Renal cortical epithelial cell (primary cell): ENCODE measurements at places on chromosomes 4 and X.

DNA sequence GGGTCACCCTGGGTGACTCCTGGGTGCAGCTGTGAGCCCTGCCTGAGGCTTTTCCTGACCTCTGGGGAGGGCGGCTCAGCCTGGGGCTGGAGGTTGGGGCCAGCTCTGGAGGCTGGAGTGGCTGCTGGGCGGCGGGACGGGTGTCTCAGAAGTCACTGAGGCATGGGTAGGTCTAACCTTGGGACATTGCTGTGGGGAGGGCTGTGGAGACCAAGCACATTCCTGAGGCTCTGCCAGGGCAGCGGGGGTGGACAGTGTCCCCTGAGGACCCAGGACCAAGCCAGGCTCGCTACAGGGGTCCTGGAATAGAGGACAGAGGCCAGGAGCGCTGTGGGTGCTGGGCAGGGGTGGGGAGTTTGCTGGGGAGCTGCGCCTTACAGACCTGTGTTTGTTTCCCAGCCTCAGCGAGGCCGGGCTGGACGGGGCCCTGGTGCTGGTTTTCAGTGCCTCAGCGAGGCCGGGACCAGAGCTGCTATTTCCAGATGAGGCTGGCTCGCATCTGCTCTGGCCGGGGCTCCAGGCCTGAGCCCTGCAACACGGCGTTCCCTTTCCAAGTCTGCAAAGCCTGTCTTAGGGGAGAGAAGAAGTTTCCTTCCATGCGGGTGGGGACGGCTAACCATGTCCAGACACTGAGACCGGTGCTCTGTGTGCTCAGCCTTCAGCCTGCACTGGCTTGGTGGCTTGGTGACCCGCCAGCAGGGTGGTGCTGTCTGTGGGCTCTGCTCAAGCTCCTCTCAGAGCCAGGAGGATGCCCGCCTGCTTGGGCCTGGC lies 3.0 kb upstream of the SLC25A6 start:
- peak; percentile 27 for DNase-seq

- no peak for DNase-seq
Observed at GRCh38 chrX:120662662-120663061, 32.8 kb upstream of the C1GALT1C1 start.

GRCh38 chrX:147476008-147476407 lies 435.7 kb upstream of the FMR1 start:
- peak; percentile 11 for DNase-seq

DNA sequence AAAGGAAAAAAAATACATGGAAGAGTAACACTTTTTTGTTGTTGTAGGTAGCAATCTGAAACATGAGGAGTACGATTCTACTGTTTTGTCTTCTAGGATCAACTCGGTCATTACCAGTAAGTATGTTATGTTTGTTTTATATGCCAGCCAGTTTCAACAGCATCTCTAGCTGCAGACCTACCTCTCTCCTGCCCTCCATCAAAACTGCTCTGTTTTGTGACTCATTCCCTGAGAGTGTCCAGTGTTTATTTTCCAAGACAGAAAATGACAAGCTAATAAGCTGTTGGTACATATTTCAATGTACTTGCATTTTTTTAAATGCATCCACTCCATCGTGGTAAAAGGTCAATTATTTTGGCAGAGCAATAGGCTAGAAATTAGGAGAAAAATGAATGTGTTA lies 347 bp downstream of the AMTN start:
- DNase-seq: peak; percentile 22

DNA sequence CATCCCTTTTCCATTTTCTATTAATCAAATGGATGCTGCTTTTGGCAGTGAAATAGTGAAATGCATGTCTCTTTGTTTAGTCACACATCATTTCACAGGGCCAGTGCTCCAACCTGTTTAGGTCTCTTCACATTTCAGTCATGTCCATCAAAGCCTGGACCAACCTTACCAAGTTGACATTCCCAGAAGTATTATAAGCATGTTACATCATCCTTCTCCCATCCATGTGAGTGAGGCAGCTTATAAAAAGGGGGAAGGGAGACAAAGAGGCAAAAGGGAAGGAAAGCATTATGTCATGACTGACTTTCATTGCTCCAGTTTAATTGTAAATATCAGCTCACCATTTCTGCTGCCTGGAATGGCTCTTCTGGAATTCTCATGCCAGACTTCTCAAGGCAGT lies 94.4 kb downstream of the NWD2 start:
- no peak for DNase-seq

DNA sequence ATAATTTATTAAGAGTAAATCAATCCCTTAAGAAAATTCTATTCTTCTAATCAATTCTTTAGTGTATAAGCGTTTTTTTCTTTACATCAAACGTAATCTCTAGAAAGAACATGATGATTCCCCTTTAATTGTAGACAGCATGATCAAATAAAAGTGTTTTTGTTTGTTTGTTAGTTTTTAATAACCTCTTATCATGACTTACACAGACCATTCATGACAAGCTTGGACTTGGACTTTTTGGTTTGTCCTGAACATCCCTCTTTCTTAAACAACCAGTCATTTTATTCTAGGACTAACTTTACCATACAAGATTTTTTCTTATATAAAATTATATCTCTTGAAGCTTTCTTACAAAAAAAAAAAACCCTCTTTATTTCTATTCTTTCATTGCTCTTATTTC lies 344.6 kb upstream of the SPOCK3 start:
- no peak for DNase-seq

DNA sequence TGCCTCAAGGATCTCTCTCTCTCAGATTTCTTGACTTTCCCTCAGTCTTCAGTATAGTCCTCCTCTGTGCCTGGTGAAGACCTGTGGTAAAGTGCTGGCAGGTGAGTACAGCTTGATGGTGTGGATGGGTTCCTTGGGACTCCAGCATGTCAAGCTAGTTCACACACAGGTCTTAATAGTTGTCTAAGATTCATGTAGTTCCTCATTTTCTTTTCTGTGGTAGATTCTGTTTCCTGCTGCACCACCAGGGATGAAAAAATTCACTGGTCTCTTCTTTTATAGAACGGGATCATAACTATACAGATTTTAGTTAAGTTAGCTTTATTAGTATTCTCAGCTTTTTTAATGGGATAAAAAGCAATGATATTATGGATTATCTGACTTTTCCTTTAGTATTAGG lies 32.5 kb upstream of the PAQR3 start:
- DNase-seq: no peak

DNA sequence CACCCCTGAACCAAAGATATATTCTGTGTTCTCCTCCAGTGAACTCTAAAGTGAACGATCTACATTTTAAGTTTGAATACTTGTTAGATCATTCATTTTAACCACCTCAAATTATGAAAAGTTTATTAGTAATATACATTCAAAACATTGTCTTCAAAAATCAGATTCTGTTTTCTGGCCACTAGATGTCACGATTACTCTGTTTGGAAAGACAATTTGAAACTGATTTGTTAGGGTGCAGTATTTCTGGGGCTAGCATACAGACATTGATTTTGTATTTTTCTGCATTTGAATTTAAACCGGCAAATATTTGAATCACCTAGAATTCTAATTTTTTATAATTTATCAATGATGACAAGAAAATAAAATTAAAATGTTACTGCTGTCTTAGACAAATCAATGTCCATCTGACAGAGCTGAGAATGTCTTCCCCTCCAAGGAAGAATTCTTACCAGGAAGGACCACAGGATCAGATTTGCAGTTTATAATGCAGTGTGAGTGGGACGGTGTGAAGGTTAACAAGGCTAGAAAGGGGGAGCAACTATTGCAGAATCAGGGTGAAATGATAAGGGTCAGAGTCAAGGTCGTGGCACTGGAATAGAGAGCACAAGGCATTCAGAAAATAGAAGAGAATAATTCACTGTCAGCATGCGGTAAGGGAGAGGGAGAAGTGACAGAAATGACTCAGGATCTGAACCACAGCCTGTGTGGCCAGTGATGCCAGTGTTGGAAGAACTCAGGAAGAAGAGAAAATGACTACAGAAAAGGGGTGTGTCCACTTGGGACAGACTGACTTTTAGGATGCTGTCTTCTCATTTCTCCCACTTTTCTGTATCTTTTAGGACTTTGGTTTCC lies 91.6 kb downstream of the ANXA10 start:
- DNase-seq: peak; percentile 37

- no peak for DNase-seq
Observed at GRCh38 chr4:165873298-165874071, 448 bp downstream of the TLL1 start.

DNA sequence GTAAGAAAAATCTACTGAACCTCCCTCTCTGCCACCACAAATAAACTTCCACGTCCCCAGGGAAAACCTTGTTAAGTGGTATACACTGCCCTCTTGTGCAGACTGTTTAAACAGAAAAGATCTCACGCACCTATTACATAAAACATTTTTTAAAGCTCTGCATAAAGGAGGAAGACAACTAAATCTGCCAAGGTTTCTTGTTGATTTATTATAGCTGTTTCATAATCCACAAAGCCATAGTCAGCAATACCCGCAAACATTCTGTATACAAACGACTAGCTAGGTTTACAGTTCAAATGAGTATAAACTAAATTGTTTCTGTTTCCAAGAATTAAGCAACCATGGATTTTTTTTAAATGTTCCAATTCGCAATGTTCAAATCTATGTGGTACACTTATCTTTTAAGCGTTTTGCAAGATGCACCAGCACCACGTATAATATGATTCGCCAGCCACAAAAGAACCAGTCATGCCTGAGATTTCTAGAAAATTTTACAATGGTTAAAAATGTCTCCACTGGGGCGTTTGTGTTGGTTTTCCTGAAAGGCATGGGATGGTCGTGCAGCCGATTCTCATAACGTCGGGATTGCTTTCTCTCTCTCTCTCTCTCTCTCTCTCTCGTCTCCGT lies 164.6 kb downstream of the PRKX start:
- DNase-seq: peak; percentile 27

- no peak for DNase-seq
Observed at GRCh38 chr4:140648716-140649308, 80.1 kb upstream of the UCP1 start.

DNA sequence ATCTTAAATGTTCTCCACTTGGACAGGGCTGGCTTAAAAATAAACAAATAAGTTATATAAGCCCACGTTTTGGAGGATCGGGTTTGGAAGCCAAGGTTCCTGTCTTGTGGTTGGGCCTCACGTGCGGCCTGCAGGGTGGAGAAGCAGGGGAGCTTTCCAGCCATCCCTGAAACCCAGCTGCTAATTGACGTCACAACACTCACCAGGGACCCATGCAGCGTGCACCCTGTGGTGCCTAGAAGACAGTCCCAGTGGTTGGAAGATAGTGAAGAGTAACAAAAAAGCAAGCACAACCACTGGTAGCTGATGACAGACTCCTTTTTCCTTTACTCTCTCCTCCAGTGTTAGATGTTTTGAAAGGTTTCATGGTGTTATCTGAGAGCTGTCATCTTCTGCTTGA lies 142.0 kb upstream of the RBPJ start:
- no peak for DNase-seq
